ENCODE measurements at places on chromosomes 11 and 22. TPM values are rescaled to one million over a fixed set of nuclear protein-coding genes. Genes with fewer than 3 reads are reported as not detected.

DNA sequence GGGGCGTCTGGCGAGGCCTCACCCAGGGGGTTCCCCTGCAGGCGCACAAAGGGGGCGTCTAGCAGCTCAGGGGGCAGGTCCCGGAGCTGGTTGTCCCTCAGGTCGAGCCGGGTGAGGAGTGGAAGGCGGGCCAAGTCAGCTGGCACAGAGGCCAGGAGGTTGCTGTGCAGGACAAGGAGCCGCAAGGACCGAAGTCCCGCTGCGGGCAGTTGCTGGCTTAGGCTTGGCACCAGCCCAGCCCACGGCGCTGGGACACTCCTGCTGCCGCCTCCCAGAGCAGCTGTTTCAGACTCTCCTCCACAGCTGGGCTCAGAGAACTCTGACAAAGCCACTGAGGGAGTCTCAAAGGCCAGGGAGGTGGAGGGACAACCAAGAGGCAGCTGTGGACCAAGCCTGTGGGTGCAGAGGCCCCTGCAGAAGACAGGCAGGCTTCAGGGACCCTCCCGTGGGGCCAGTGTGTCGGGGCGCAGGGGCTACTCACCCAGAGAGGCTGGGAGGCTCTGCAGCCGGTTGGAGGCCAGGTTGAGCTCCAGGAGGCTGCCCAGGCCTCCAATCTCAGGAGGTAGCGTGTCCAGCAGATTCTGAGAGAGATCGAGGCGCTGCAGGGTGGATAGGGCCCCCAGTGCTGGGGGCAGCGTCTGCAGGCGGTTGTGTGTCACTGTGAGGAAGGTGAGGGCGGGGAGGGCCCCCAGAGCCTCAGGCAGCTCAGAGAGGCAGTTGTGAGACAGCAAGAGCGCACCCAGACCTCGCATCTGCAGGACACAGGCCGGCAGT, 2.2 kb downstream of the PIDD1 start:
- no peak for DNase-seq

IFT27 gene
- 28.1 TPM for total RNA-seq

DNA sequence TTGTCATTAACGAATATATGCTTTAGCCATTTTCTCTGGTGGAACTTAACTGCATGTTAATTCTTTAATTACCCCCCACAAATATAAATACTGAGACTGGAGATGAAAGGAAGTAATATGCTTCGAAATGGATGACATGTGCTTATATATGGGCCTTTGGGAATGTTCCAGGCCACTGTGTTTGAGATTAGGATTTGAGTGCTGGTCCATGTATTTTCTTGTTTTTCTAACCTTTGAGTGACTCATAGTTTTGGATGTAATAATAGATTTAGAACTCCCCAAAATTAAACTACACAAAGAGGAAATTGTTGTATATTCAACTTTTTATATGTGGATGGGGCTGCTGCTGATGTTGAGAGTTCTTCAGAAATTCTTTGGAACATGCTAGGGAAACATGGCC, 54.2 kb downstream of the EXT2 start:
- DNase-seq, result no peak

INS gene
- not detected for total RNA-seq

- DNase-seq, result peak; percentile 82
Measured at GRCh38 chr11:58024601-58025091, 965 bp downstream of the OR9Q1 start.

ZBED4 gene
- 6.7 TPM for total RNA-seq

Measured in left cardiac atrium (tissue), 4 donors.